ENCODE measurements at places on chromosomes 13 and 19.
A peak's percentile ranks its signal among the peaks of the same experiment; 100 is the strongest.

- H3K4me1 ChIP-seq, result no peaks in the 10 kb centered on the region
- H3K27ac ChIP-seq, result no peak overlapping the region
- no peaks in the 10 kb centered on the region for H3K27me3 ChIP-seq
These were observed 180.7 kb downstream of the STK24 start for GRCh38 chr13:98396071-98396710.

DNA sequence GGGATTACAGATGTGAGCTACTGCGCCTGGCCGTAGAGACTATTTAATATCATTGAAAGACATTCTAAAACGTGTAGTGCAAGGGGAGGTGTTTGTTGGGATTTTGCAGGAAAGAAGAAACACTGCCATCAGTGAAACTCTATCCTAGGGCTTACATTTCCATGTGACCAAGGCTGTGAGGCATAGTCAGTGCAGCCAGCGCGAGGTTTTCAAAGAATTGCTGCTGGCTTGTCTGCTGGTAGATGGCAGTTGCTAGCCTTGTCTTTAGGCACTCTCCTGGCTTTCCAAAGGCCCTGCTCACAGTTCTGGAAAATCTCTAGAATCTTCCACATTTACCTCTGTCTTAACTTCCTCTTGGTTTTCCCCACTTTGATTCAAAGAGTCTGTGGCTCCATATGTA, 77.5 kb downstream of the GPC6 start:
- H3K4me1 ChIP-seq, result no peaks in the 10 kb centered on the region
- H3K36me3 ChIP-seq, result no peaks in the 10 kb centered on the region
- H3K27ac ChIP-seq, result no peak overlapping the region
- H3K27me3 ChIP-seq, result no peaks in the 10 kb centered on the region
- no peak for DNase-seq
- no peak overlapping the region for H3K4me3 ChIP-seq

DNA sequence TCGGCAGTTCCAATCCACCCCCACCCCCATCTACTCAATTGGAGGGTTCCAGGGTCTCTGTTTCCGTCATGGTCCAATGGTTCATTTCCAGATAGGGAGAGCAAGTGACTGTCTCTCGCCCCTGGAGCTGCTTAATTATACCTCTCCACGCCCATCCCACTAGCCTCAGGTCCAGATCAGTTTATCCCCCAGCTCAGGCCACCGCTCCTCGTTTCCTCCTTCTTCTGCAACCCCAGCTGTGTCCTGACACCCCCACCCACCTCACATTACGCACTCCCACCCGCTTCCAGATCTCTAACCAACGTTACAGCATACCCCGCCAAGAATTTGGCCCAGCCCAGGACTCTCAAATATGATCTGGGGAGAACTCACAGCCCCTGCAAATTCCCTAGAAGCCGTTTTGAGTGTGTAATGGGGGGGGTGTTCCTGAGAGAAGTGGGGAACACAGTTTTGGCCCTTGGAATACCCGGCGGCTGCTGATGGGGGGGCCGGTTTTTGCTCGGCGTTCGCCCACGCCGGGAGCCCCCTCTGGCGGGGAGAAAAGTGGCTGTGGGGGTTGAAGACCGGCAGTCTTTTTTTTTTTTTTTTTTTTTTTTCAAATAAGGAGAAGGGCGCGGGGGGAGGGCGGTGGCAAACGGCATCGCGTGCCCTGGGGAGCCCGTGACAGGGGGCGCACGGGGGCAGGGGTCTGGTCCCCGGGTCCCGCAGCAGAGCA, 1.7 kb upstream of the PDE4A start:
- H3K4me1 ChIP-seq, result peaks cover 50% of the 10 kb centered on the region
- DNase-seq, result no peak
- no peaks in the 10 kb centered on the region for H3K36me3 ChIP-seq
- peaks cover 70% of the 10 kb centered on the region for H3K27me3 ChIP-seq
- no peak overlapping the region for H3K27ac ChIP-seq
- no peak overlapping the region for H3K4me3 ChIP-seq

GRCh38 chr13:96996107-96996506, 1.8 kb upstream of the OXGR1 start:
- no peak overlapping the region for H3K4me3 ChIP-seq
- no peak overlapping the region for H3K27ac ChIP-seq
- no peaks in the 10 kb centered on the region for H3K36me3 ChIP-seq
- H3K27me3 ChIP-seq, result peaks cover 30% of the 10 kb centered on the region
- peaks cover 6% of the 10 kb centered on the region for H3K4me1 ChIP-seq
- no peak for DNase-seq

- H3K4me3 ChIP-seq, result no peak overlapping the region
- no peaks in the 10 kb centered on the region for H3K27me3 ChIP-seq
- no peak overlapping the region for H3K27ac ChIP-seq
- no peak for DNase-seq
- H3K4me1 ChIP-seq, result no peaks in the 10 kb centered on the region
These were observed 14.1 kb downstream of the FSD1 start for GRCh38 chr19:4318460-4318859.

GRCh38 chr13:35914662-35915061, 216.5 kb downstream of the DCLK1 start:
- DNase-seq, result no peak
- no peak overlapping the region for H3K27ac ChIP-seq
- H3K4me1 ChIP-seq, result no peaks in the 10 kb centered on the region
- H3K36me3 ChIP-seq, result no peaks in the 10 kb centered on the region
- no peak overlapping the region for H3K4me3 ChIP-seq
- H3K27me3 ChIP-seq, result no peaks in the 10 kb centered on the region

DNA sequence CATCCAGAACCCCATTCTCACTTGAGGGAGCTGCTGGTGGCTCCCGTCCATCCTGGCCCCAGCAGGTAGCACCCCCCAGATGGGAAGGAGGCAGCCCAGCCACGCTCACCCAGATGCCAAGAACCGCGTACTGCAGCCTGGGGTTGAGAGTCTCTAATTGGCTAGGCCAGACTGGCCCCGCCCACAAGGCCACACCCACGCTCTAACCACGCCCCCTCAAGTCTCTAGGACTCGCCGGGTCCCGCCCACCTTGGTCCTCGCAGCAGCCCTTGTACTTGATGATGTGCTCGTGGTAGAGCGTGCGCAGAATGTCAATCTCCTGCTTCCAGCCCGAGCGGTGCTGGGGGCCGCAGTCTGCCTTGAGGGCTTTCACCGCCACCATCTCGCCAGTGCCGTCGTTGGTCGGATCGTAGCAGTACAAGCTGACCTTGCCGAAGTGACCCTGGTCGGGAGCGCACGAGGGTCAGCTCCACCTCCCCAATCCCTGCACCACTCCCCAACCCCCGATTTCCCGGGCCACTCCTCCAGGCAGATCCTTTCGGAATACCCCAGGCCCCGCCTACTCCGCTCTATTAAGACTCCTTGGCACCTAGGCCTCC, 14.5 kb upstream of the ICAM3 start:
- no peak for DNase-seq
- no peaks in the 10 kb centered on the region for H3K4me1 ChIP-seq
- peaks cover 94% of the 10 kb centered on the region for H3K36me3 ChIP-seq
- H3K27me3 ChIP-seq, result no peaks in the 10 kb centered on the region

GRCh38 chr13:112545856-112546255, 42.1 kb downstream of the TUBGCP3 start:
- H3K27me3 ChIP-seq, result no peaks in the 10 kb centered on the region
- DNase-seq, result no peak
- no peak overlapping the region for H3K27ac ChIP-seq
- H3K4me3 ChIP-seq, result no peak overlapping the region
- H3K4me1 ChIP-seq, result no peaks in the 10 kb centered on the region

DNA sequence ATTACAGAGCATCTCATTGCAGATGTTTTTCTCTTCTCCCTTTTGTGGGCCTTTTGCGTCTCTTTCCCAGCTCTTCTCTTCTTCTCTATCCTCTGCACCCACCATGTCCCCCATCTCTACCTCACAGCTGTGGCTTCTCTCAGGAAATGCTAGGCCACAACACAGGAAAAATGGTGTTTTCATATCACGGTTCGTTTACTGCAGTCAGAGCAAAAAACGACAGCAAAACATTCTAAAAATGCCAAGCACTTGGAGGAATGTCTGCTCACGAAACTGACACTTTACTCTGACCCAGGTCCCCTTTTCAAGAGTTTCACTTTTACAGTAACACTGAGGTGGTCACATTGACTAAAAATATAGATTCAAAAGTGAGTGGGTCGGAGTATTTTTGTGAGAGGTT, 152.2 kb downstream of the DCT start:
- H3K4me3 ChIP-seq, result no peak overlapping the region
- no peaks in the 10 kb centered on the region for H3K27me3 ChIP-seq
- no peak overlapping the region for H3K27ac ChIP-seq
- peaks cover 7% of the 10 kb centered on the region for H3K4me1 ChIP-seq

- H3K27ac ChIP-seq, result peak overlapping the region; percentile 62
- H3K27me3 ChIP-seq, result peaks cover 25% of the 10 kb centered on the region
- peak overlapping the region; percentile 46 for H3K4me3 ChIP-seq
These were observed 470 bp upstream of the GRTP1 start for GRCh38 chr13:113364311-113364889.

GRCh38 chr13:113124211-113124970, 1.8 kb downstream of the F10 start:
- H3K36me3 ChIP-seq, result no peaks in the 10 kb centered on the region
- no peak overlapping the region for H3K27ac ChIP-seq
- H3K27me3 ChIP-seq, result peaks cover under 1% of the 10 kb centered on the region
- peak; percentile 25 for DNase-seq
- H3K4me3 ChIP-seq, result no peak overlapping the region

GRCh38 chr19:29428071-29428470, 97.7 kb upstream of the VSTM2B start:
- H3K27me3 ChIP-seq, result peaks cover 6% of the 10 kb centered on the region
- no peak for DNase-seq
- no peaks in the 10 kb centered on the region for H3K36me3 ChIP-seq
- no peak overlapping the region for H3K4me3 ChIP-seq

GRCh38 chr13:23505007-23505406, 65.2 kb upstream of the TNFRSF19 start:
- no peak for DNase-seq
- H3K4me3 ChIP-seq, result no peak overlapping the region
- no peaks in the 10 kb centered on the region for H3K36me3 ChIP-seq
- no peaks in the 10 kb centered on the region for H3K27me3 ChIP-seq
- no peak overlapping the region for H3K27ac ChIP-seq

DNA sequence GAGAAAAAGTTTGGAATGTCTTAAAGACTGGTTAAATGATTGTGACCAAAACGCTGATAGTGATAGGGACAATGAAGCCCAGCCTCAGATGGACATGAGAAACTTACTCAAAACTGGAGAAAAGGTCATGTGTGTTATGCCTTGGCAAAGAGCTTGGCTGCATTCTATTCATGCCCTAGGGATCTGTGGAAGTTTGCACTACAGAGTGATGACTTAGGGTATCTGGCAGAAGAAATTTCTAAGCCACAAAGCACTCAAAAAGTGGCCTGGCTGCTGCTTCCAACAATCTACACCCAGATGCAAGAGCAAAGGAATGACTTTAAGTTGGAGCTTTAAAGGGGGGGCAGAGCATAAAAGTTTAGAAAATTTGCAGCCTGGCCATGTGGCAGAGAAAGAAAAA, 521.3 kb downstream of the UQCRFS1 start:
- H3K4me1 ChIP-seq, result no peaks in the 10 kb centered on the region
- no peak overlapping the region for H3K27ac ChIP-seq
- no peak overlapping the region for H3K4me3 ChIP-seq
- H3K36me3 ChIP-seq, result no peaks in the 10 kb centered on the region
- peaks cover 4% of the 10 kb centered on the region for H3K27me3 ChIP-seq

All from lower lobe of right lung (tissue), 2 donors.